ENCODE measurements at places on chromosomes 3 and 15.
A peak's percentile ranks its signal among the peaks of the same experiment; 100 is the strongest.

DNA sequence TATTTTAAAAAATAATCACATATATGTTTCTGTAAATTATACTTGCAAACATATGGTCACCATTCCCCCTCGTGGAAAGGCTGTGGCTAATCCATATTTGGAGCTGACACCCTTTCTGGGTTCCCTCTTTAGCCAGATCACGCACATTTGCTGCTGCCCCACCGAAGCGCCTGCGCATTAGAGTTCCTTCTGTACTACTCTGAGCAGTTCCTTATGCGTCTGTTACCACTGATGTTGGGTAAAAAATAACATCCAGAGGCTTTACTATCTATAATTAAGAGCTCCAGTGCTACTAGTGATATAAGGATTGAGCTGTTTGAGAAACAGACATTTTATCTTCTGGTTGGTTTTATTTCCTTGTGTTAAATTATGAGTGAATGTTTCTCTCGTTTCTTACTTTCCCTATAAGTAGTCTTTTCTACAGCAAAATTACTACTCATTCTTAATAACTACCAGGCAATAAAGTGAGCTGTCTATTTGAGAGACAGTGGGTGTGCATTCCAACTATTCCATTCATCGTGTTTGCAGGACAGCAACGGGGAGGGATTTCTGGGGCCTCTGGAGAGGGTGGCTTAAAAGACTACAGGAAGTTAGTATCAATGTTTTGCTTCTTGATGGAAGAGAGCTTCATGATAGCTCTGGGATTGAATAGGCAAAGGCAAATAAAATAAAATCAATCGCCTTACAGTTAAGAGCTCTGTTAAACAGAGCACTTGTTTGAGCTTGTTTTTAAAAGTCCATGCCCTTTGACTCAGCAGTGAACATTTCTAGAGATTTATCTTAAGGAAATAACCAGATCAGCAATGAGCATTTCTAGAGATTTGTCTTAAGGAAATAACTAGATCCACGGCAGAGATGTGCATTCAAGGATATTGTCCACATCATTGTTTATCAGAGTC, 245.2 kb downstream of the CD47 start:
- no peak for DNase-seq

- no peak for DNase-seq
Measured at GRCh38 chr3:64179860-64180259, 45.4 kb downstream of the PRICKLE2 start.

DNA sequence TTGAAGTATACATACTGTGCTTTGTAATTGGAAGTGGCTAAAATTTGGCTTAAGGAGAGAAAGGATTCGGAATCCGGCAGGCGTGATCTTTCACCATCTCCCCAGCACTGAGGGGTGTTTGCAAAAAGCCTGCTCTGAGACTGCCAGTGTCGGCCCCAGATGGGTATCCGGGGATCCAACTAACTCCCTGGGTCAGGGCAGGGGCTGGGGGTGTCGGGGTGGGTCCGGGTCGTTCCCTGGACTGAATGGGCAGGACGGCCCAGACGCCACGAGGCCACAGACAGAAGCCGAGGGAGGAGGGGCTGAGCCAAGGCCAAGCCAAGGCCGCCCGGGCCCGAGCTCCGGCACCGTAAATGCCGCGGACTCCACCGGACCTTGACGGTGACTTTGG, 349 bp downstream of the PPIB start:
- DNase-seq: no peak

GRCh38 chr3:188841906-188842305, 329.9 kb upstream of the TPRG1 start:
- no peak for DNase-seq

DNA sequence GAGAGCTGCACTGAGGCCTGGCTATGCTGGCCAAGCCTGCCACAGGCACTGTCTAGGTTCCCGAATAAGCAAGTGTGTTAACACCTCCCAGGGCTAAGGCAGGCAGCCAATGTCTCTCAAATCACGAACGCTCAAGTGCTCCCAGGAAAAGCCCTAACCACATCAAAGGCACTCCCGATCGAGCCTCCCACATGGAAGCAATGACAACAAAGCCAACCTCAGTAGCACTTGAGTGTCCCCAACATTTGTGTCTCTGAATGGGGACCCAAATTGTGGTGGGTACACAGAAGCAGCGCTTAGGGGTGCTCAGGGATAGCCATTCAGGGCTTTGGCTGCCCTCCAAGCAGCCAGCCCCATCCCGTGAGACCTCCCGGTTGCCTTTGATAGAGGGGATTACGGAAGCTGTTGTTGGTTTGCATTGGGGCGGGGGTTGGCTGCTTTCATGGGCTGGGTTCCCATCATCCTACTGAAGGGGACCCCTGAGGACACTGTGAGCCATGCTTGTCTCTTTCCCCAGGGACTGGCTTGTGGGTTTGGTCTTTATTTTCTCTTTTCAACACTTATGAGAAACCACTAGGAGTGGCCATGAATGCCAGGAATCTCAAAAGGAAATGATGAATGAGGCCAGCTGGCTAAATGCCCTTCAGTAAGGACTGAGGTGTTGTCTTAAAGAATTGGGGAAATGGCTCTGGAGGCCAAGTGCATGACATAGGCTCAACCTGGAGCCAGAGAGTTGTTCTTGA, 234.1 kb upstream of the FEZF2 start:
- DNase-seq: no peak

- DNase-seq: no peak
Measured at GRCh38 chr3:171348121-171348520, 112.1 kb downstream of the TNIK start.

GRCh38 chr3:117447419-117447818, 737.8 kb downstream of the TUSC7 start:
- DNase-seq: no peak

DNA sequence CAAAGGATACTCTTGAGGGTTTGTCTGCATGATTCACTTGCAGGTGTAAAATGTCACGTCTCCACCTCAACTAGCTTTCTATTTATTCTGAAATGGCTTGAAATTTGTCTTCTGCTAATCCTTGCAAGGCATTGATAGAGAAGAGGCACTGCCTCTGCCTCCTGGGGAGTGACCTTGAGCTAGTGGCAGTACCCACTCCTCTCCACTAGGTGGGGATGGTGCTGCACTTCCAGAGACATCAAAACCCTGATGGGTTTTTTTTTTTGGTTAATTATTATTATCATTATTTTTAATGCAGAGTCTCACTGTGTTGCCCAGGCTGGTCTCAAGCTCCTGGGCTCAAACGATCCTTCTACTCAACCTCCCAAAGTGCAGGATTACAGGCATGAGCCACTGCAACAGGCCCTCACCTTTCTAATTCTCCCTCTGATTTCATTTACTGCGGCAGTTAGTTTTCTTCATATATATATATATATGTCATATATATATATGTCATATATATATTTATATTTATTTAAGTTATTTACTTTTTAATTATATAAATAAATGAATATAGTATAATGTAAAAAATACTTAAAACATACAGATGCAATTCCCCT, 117.6 kb upstream of the EIF1B start:
- peak; percentile 68 for DNase-seq

DNA sequence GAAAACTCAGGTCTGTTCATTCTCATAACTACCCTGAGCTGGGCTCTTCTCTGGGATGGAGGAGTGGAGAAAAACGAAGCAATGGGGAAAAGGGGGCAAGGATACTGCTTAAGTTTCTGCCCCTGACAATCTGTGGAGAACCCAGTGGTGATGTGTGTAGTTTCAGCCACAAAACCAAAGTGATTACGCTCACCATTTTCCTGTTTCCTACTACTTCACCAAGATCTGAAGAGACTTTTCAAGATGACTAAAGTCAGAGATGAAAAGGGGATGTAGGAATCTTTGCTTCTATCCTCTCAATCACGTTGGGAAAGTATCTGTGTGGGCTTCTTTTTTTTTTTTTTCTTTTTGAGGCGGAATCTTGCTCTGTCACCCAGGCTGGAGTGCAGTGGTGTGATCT, 8.3 kb upstream of the UBE2E1 start:
- no peak for DNase-seq

DNA sequence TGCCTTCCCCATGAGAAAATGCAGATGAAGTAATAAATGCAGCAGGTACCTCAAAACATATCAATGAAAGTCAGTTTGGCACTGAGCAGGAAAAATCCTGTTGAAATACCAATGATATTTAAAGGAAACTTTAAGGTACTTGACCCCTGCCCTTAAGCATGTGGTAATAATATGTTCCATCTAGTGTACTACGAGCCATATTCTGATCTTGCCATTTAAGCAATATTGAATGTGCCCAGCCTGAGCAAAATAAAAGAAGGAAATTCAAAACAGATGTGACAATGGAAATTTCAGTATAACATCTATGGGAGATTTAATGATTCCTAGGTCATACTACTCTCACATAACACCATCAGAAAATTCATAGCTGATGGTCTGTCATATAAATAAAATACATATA, 191.8 kb upstream of the CGNL1 start:
- DNase-seq: no peak

Measured in activated CD4-positive, alpha-beta T cell treated with anti-CD3 and anti-CD28 coated beads, Interleukin-2, amount 50 U/mL, for 48 hours (primary cell).